ENCODE measurements at places on chromosomes 2 and 18. TPM values are rescaled to one million over a fixed set of nuclear protein-coding genes. Genes with fewer than 3 reads are reported as not detected.

GRCh38 chr2:8999797-9000196, 3.7 kb downstream of the MBOAT2 start:
- no peak for DNase-seq

- no peak for DNase-seq
Observed at GRCh38 chr18:69021211-69021805, 223.4 kb downstream of the CCDC102B start.

- no peak for DNase-seq
Observed at GRCh38 chr2:20471148-20471547, 24.3 kb downstream of the RHOB start.

Gene STPG4
- total RNA-seq, result 0.64 TPM

Gene ASPRV1
- 0.26 TPM for total RNA-seq

Gene POTEF
- total RNA-seq, result 2.3 TPM

Gene TLX2
- not detected for total RNA-seq

Measured in astrocyte (in vitro differentiated cells and primary cell).